WTC11 (cell line): ENCODE measurements at places on chromosomes 12 and 14.

DNA sequence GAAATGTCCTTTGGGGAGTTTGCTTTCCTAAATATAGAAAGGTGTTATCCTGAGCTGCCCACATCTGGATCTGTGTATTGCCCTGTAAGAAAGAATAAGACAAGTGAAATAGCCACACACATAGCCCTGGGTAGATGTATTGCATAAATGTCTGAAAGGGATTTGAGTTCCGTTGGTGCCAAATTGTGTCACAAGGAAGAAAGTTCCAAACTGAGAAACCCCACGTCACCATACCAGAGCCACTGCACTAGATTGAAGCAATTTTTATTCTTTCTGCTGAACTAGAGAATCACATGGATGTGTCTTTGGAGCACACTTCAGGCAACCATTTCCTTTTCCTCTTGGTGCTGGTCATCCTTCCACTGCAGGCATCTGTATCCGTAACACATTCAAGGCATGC is 5.0 kb downstream of the RNASE9 start:
- no peak for DNase-seq
- H3K4me3 ChIP-seq = no peak overlapping the region
- H3K4me1 ChIP-seq = peaks cover 43% of the 10 kb centered on the region
- no peaks in the 10 kb centered on the region for H3K27me3 ChIP-seq

DNA sequence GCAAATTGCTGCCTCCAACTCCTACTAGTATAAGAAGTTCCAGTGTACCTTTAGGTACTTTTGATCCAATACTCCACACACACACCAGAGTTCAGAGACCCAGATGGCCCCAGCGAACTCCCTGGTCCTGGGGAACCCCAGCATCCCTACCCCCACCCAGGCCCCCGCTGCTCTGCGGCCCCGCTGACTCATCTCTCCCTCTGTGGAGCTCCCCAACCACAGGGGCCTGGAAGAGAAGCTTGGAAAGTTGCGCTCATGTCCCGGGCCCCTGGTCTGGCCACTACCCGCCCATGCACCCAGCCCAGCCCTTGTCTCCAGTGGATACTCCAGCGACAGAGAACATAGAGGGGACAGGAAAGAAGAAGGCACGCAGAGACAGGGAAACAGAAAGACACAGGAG is 4.2 kb upstream of the SP7 start:
- no peaks in the 10 kb centered on the region for H3K36me3 ChIP-seq
- no peak for DNase-seq
- H3K27ac ChIP-seq = no peak overlapping the region
- H3K27me3 ChIP-seq = peaks cover 52% of the 10 kb centered on the region
- peaks cover 19% of the 10 kb centered on the region for H3K4me1 ChIP-seq

DNA sequence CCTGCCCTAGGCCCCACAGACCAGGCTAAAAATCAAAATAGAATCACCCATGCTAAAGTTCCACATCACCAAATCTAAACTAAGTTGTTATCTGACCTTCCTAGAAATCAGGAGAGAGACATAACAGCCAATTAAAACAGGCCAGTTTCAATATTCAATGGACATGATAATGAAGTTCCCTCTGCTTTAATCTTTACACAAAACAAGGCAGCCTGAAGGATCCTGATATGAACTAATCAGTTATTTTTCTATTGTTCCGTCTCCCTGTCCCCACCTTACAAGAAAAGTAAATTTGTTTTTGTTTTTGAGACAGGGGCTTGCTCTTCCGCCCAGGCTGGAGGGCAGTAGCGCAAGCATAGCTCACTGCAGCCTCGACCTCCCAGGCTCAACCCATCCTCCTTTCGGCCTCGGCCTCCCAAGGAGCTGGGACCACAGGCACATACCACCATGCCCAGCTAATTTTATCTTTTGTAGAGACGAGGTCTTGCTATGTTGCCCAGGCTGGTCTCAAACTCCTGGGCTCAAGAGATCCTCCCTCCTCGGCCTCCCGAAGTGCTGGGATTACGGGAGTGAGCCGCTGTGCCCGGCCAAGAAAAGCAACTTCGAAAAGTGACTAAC is 5.4 kb upstream of the CEBPE start:
- H3K27ac ChIP-seq = 0 out of 2 replicates have a peak overlapping the region, but pooled peaks have one; percentile 40
- H3K4me1 ChIP-seq = peaks cover 62% of the 10 kb centered on the region
- H3K36me3 ChIP-seq = peaks cover 18% of the 10 kb centered on the region
- H3K27me3 ChIP-seq = no peaks in the 10 kb centered on the region

DNA sequence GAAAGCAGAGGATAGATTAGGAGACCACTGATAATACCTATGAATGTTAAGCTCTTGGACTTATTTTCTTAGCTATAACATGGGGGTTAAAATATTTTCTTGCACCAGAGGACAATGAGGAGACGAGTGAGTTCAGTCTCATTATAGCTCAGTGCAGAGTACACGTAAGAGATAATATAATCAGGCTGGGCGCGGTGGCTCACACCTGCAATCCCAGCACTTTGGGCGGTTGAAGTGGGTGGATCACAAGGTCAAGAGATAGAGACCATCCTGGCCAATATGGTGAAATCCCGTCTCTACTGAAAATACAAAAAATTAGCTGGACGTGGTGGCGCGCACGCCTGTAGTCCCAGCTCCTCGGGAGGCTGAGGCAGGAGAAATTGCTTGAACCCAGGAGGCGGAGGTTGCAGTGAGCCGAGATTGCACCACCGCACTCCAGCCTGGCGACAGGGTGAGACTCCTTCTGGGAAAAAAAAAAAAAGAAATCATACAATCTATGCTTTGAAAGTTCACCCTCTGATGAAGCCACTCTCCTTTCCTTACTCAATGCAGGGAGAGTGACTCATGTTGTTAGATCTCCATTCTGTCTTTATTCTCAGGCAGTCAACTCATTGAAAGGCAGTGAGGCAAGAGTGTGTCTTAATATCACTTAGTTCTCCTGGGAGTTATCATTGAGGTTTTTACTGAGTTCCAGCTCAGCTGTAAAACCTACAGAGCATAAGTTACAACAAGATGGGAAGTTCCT is 134.2 kb downstream of the SYNE2 start:
- no peak for DNase-seq
- H3K36me3 ChIP-seq = peaks cover 14% of the 10 kb centered on the region
- no peak overlapping the region for H3K4me3 ChIP-seq
- no peaks in the 10 kb centered on the region for H3K27me3 ChIP-seq
- peak overlapping the region; percentile 60 for H3K27ac ChIP-seq
- H3K4me1 ChIP-seq = no peaks in the 10 kb centered on the region

DNA sequence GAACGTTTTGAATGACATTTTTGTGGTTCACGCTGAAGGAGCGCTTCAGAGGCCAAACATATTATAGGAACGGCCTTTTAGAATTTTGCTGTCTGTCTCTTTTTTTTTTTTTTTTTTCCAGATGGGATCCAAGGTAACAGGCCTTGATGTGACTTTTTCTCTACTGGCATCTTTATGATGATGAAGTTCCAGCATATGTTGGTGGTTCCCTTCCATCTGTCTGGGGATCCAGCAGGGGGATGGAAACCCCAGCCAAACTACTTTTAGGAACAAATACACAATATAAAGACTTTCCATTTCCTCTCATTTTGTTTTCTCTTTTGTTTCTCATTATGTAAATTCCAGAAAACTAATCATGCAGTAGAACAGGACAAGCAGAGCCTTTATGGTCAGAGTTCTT is 239.3 kb upstream of the PRICKLE1 start:
- DNase-seq = no peak
- H3K4me3 ChIP-seq = no peak overlapping the region
- peaks cover 7% of the 10 kb centered on the region for H3K4me1 ChIP-seq

DNA sequence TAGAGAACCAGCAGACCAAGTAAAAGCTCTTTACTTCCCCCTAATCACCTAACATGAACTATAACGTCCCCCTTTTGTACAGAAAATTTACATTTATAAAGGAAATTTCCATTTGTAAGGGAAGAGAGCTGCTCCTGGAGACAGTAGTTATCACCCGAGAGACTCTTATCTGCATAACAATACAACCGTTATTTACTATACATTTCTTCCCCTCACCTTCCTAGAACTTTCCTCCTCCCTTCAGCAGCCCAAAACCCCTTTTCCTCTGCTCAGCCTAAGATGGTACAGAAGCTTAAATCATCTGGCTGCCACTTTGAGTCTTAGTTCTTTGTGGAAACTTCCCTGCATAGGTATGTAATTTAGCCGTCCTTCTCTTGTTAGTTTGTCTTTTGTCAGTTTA is 40.4 kb upstream of the ETV6 start:
- peak overlapping the region; percentile 96 for H3K27ac ChIP-seq
- H3K27me3 ChIP-seq = peaks cover 2% of the 10 kb centered on the region
- peaks cover 4% of the 10 kb centered on the region; the same call in 1 of the 2 replicates for H3K36me3 ChIP-seq
- peak overlapping the region; percentile 57 for H3K4me3 ChIP-seq
- DNase-seq = no peak

- peaks cover 12% of the 10 kb centered on the region for H3K4me1 ChIP-seq
- no peaks in the 10 kb centered on the region; the same call in 1 of the 2 replicates for H3K27me3 ChIP-seq
- H3K27ac ChIP-seq = no peak overlapping the region
- H3K4me3 ChIP-seq = no peak overlapping the region
- DNase-seq = no peak
These were observed 138.1 kb upstream of the C14orf180 start for GRCh38 chr14:104441275-104442106.
